Anterior cingulate cortex (tissue), 58 donors: ENCODE measurements at places on chromosomes 11 and 22.
A peak's percentile ranks its signal among the peaks of the same experiment; 100 is the strongest.

DNA sequence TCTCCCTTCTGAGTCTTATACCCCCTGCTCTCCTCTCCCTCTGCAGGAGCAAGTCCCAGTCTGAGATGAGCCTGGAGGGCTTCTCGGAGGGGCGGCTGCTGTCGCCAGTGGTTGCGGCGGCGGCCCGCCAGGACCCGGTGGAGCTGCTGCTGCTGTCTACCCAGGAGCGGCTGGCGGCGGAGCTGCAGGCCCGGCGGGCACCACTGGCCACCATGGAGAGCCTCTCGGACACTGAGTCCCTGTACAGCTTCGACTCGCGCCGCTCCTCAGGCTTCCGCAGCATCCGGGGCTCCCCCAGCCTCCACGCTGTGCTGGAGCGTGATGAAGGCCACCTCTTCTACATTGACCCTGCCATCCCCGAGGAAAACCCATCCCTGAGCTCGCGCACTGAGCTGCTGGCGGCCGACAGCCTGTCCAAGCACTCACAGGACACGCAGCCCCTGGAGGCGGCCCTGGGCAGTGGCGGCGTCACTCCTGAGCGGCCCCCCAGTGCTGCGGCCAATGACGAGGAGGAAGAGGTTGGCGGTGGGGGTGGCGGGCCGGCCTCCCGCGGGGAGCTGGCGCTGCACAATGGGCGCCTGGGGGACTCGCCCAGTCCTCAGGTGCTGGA, 8.8 kb upstream of the MYRF start:
- DNase-seq = no peak

DNA sequence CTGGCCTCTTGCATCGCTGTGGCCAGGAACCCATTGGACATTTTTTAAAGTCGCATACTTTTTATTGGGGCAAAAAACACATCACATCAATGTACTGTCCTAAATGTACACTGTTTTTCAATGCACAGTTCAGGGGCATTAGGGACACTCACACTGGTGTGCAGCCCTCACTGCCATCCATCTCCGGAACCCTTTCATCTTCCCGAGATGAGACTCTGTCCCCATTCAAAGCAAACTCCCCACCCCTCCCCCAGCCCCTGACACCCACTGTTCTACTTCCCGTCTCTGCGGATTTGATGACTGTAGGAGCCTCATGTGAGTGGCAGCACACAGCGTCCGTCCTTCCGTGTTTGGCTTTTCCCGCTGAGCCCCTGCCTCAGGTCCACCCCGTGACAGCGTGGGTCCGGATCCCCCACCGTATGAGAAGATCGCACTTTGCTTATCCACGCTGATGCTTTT, 41.8 kb upstream of the TH start:
- DNase-seq = no peak

DNA sequence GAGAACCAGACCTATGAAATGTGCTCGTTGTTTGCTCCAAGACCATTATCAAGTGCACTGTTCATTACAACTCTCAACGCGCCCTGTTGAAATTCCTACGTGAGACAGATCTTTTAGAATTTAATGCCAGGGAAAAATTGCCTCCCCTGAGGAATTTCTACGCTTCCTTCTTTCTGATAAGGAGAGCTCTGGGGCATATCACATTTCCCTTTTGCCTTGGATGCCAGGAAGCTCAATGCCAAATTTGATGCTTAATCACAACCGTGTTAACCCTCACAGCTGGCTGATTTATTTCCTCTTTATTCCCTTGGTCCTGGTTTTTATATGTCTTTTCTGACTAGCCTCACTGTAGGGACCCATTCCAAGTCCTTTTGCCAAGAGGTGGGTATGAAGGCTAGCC, 109.4 kb downstream of the MICAL2 start:
- DNase-seq = no peak

DNA sequence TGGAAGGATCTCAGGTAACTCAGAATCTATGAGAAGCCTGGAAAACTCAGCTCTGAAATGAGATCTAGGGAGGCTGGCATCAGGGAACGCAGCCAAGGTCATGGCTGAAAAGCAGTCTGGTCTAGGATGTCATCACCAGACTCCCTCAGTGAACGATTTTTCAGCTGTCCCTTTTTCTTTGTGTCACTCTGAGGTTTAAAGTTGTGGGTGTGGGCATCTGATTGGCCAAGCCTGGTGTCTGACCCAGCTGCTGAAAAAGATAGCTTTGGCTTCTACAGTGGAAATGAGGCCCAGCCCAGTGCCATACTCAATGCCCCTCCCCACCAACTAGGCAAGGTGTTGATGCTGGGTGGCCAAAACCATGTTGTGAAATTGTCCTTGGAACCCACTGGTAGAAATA, 14.5 kb downstream of the RPS3 start:
- DNase-seq = no peak

- no peak for DNase-seq
Measured at GRCh38 chr11:16002942-16003341, 353.4 kb downstream of the SOX6 start.

DNA sequence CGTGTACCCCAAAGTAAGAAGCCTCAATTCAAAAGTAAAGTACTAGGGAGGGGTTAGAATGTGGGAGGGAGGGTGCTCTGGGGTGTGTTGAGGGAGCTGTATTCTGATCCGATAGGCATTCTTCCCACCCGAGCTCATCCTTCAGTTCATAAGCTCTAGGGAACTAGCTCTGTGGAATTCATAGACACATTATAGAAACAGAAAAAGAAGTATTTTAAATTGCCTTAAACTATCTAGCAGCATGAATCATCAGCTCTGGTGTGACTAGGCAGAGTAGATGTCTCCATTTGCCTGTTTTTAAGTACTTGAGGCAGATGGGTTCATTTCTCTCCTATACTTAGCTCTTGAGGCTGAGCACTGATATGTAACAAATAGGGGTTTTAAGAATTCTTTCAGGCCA, 7.3 kb upstream of the SGSM3 start:
- no peak for DNase-seq

GRCh38 chr11:99020352-99021225, at the start of gene CNTN5:
TSS of gene CNTN5 (plus strand) at chr11:99020949.
- peak; percentile 51 for DNase-seq

- DNase-seq = peak; percentile 26
Measured at GRCh38 chr11:72683782-72684200, 9.6 kb upstream of the PDE2A start.

DNA sequence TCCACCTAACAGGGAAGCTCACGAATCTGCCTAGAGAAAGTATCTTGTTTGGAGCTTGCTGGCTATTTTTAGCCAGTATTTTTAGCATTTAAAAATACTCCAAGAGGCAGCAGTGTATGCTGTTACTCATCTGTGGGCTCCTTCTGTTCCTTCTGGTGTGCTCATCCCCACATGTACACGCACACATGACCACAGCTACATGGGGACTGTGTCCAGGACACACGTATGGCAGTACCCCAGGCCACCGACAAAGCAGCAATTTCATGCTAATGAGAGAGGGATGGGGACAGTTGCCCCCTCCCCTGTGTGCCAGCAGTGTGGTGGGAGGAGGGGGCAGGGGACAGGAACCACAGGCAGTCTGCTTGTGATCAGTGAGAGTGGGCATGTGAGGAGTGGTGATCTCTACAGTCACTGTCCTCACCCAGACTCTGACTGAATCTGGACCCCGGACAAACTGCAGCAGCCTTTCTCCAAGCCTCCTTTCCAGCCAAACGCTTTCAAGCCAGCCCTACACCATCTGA, 16.4 kb downstream of the USP2 start:
- DNase-seq = peak; percentile 51

DNA sequence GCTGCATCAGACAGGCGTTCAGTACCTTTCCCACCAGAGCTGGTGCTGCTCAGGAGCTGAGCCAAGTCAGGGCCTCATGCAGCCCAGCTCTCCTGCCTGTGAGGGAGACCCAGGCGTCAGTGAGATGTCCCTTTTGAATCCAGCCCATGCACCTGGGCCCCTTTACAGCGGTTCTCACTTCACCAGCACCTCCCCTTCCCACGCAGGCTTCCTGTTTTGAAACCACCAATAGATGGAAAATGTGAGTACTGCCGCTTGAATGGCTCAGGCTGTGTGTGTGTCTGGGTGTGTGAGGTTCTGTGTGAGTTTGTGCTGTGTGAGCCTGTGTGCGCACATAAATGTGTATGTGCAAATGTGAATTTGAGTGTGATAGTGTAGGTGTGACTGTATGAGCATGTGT, 88.4 kb downstream of the UBASH3B start:
- no peak for DNase-seq

DNA sequence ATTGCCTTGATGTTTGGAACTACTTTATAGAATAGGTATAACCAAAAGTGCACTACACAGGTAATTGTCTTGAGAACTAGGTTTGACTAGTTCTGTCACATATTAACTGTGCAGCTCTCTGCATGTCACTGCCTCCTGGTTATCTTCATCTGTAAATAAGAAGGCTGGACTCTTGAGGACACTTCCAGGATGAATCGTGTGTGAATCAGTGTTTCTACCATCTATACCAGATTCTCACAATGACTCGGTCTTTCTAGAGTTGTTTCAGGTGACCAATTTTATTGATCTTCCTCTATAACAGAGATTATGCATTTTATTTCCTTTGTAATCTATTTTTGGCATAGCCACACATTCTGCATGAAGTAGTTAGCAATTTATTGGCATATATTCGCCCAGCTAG, 1181.0 kb upstream of the TENM4 start:
- DNase-seq = no peak

DNA sequence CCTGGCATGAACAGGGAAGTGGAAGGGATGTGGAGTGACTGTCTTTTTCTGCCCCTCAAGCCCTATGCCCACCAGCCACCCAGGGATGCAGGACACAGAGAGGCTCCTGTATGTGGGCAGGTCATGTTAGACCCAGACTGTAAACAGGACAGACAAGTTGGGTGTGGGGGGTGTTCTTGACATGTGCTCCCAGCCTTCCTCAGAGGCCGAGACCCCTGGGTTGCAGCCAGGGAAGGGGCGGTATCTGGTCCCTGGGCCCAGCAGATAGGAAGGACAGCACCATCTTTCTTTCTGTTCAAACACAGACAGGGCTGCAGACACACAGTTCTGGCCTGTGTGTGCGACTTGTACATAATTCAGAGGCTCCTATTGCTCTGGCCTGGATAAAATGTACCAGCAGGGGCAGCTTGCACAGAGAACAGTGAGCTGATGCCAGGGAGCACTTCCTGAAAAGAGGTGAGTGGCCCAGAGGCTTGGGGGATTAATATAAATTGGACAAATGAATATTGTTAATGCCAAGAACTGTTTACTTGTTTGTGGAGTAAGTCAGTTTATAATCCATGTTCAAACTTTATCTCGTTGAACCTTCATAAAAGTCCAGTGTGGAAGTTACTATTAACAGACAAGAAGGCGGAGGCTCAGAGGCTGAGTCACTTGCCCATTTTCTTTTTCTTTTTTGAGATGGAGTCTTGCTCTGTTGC, 16.6 kb downstream of the GDPD5 start:
- no peak for DNase-seq
